ENCODE measurements at places on chromosomes 4 and X.

DNA sequence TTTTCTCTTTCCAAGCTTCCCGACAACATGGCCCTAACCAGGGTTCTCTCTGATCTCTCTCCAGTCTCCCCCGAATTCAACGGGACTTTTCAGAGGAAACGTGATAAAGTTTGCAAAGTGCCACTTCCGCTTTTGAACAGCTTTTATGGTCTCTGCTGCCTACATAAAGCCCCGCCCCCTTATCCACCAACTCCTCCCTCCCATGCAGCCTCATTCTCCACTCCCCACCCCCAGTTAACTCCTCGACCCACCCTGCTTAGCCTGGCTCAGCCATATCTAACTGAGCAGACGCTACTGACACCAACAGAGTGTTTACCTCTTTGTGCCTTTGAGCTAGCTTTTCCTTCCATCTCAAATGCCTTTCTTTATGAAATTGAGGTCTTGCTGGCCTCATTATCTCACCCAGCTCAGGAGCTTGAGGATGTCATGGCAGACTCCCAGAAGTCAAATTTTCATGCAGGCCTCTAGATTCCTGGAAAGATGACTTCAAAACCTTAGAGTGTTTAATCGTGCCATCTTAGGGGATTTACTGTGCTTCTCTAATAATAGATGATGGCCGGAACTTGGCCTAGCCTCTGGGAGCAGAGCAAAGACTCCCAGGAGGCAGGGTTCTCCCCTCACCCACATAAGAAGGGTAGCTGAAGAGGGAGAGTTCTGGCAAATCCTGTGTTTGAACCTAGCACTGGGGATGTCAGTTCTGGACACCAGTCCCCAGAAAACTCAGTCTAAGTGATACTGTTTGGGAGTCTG is 606.0 kb downstream of the BCOR start:
- no peak for DNase-seq

DNA sequence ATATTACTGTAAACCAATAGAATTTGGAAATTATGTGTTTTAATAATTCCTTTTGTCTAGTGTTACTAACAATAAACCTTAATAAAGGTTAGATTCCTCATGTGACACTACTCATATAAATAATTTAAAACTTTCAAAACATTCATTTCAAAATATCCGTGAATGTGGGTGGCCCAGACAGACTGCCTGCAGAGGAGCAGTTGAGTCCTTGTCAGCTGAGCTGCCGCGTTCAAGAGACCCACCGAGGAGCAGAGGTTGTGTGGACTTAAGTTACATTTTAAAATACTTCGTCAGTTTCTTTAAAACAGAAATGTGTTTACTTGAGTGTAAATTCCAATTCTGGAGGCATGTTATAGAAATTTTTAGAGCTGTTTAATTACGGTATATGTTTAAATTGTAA is 64.2 kb upstream of the HGFAC start:
- DNase-seq, result no peak

GRCh38 chrX:13220916-13221315 is 98.9 kb downstream of the ATXN3L start:
- peak; percentile 67 for DNase-seq

DNA sequence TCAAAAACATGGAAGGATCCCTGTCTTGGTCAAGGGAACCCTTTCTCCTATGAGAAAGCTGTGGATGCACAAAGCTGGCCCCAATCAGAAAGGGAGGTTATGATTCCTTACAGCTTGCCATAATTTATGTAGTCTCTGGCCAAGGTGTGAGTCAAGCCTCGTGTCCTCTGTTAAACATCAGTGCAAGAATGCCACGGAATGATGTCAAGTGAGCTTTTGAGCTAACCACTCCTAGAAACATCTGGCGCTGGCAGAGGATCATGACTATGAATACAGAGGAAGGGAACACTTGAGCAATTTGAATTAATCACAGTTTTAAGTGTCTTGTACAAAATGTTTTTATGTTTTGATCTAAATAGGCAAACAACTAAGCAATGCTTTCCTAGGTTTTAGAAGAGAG is 51.5 kb upstream of the RAP2C start:
- peak; percentile 37 for DNase-seq

DNA sequence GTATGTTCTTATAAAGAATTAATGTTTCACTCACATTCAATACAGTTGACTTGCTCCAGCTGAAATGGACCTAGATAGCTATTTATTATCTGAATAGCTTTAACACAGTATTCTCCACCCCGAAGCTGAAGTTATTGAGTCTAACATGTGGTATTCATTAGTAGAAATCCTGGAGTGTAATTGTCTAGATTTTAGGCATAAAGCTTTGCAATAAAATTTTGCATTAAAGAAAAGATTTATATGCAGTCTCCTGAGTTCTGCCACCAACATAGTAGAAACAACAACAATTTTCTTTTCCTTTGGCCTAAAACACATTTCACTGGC is 90.2 kb upstream of the DCLK2 start:
- no peak for DNase-seq

Data from A172 (cell line).